NCI-H446 (cell line): ENCODE measurements at places on chromosomes 1 and 21.

DNA sequence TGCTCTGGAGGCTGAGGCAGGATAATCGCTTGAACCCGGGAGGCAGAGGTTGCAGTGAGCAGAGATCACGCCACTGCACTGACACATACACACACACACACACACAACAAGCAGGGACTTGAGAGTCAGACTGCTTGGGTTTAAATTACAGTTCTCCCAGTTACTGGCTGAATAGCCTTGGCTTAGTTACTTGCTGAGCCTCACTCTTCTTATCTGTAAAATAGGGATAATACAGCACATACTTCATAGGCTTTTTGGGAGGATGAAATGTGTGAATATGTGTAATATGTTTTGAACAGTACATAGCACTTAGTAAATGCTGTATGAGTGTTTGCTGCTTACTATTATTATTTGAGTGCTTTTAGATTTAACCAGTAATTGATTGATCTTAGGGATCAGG is 23.8 kb downstream of the CDC42 start:
- DNase-seq: no peak

GRCh38 chr1:98054786-98055185 is 134.0 kb upstream of the DPYD start:
- DNase-seq: no peak

DNA sequence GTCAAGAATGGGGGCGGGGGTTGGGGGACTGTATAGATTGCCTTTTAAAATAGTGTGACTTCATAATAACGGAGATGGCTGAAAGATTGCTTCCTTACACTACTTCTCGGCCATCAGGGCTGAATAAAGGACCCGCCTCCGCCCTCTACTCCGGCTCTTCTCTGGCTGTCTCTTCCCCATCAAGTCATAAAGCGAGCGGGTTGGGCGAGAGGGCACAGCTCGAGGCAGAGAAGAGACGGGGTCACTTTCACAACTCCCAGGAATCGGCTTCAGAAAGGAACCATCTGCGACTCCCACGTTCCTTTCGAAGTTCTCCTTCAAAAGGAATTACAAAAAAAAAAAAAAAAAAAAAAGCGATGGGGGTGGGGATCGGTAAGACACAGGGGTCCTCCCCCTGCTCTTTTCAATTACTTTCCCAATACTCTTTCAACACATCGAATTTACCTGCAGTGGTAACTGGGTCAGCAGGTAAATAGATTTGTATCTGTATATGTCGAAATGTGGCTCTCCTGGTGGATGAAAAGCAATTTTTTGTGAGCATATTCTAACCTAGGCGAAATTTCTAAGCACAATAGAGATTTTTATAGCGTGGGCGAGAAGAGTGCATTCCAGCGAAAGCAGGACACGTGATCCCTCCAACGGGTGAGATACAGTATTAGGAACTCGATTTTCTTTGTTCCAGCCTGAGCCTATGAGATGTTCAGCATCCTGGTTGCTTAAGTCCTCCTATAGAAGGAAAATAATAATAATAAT is 2.0 kb downstream of the LRRC7 start:
- DNase-seq: peak; percentile 69

GRCh38 chr1:187409341-187409740 is 580.6 kb downstream of the PLA2G4A start:
- DNase-seq: no peak

DNA sequence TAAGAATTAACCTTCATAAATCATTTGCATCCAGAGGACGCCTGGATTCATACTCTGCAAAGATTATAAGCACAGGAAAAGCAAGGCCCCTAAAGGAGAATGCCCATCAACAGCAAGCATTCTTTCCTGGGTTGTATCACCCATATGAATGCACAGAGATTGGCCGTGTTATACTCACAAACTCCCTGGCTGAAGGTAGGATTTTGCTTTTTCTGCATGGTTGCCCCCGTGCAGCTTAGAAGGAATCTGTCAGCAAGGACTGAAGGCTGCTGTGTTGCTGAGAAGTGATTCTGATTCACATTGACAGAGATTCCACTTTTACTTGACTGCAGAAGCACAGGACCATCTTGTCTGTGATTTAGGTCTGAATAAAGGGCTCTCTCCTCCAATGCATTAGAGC is 283.0 kb downstream of the LRRIQ3 start:
- peak; percentile 38 for DNase-seq

DNA sequence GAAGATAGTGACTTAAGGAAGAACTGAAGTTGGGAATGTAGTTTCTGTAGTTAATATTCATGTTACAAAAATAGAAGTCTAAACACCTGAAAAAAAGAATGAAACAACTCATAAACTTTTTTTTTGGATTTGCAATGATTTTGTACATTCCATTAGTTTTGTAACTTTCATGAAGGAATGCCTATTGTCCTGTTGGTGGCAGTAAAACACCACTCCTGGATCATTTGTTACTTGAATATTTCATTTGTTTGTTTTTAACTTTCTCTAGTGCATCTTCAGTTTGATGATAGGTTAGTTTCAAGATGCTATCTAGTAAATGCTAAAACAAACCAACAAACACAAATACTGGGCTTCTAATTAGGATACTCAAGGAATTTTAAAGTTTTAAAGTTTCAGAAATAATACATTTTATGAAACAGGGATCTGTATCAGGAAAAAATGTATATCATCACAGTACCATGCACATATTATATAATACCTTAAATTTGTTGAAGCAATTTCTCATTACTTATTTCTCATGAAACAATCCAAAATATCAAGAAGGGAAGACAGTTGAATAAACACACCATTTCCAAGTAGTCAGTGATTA is 229.7 kb upstream of the CACYBP start:
- DNase-seq: peak; percentile 36

GRCh38 chr1:61825393-61825792 is 83.1 kb downstream of the PATJ start:
- no peak for DNase-seq

DNA sequence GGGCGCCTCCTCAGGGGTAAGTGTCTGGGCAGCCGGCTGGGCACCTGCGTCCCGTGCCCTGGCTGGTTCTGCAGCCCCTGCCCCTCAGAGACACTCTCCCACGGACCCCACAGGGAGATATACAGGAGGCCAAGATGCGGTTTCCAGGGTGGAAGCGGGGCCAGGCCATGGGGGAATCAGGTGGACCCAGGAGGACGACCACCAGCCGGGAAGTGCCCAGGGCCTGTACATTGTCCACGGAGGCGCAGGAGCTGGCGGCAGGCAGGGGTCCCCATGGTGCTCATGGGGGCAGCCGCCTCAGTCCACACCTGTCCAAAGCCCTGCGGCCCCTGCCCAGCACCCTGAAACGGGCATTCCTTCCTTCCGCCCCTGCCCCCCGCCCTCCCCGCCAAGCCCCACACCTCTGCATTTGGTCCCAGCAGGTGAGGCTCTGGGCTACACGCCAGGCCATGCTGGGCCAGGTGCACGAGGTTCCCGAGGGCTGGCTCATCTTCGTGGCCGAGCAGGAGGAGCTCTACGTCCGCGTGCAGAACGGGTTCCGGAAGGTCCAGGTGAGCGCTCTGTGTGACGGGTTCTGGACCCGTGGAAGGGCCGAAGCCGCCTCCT is 36.7 kb downstream of the SLC19A1 start:
- no peak for DNase-seq
